ENCODE measurements at places on chromosomes 16 and 17. TPM values are rescaled to one million over a fixed set of nuclear protein-coding genes. Genes with fewer than 3 reads are reported as not detected.

GRCh38 chr17:70144260-70144846, 25.0 kb upstream of the KCNJ2 start:
- no peak for DNase-seq

Gene CYGB
- 0.40 TPM for total RNA-seq

Gene DOC2A
- not detected for total RNA-seq

Gene SLC52A1
- 0.94 TPM for total RNA-seq
